ENCODE measurements at places on chromosomes 3 and 15. TPM values are rescaled to one million over a fixed set of nuclear protein-coding genes. Genes with fewer than 3 reads are reported as not detected.

Gene HIGD2B
- total RNA-seq: 0.68 TPM

Gene PRICKLE2
- not detected for total RNA-seq

Gene LINGO1
- not detected for total RNA-seq

Gene IFT57
- total RNA-seq: 11.3 TPM

Gene EIF5A2
- 12.4 TPM for total RNA-seq

Gene SAMD7
- total RNA-seq: not detected

Gene TLR9
- total RNA-seq: 0.18 TPM

Gene STAC
- total RNA-seq: not detected

Gene TMCO5A
- total RNA-seq: not detected

Gene PIGX
- total RNA-seq: 46.1 TPM

DNA sequence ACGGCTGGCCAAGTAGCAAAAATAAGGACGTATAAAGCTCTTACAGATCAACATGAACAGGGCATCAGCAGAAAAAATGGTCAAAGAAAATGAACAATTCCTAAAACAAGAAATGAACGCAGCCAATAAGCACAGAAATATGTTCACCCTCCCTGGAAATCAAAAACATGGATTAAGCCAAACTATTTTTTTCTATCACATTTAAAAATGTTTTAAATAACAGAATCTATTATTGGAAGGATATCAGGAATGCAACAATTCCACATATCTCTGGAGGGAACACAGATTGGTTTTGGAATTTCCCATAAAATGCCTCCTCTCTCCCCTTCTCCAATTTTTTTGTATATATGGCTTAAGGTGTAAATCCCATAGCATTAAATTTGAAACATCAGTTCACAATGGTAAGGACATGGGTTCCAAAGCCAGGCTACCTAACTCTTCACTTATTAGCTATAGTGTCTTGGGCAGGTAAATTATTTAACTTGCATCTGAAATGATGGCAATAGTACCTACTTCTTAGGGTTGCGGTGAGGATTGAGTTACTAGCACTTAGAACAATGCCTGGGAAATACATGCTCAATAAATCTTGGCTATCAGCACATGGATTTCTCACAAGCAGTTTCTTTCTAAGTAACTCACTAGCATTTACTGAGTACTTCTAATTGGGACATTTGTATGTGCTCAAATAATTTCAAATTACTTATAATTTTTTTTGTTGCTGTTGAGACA lies 10.1 kb downstream of the UACA start:
- no peak for DNase-seq

DNA sequence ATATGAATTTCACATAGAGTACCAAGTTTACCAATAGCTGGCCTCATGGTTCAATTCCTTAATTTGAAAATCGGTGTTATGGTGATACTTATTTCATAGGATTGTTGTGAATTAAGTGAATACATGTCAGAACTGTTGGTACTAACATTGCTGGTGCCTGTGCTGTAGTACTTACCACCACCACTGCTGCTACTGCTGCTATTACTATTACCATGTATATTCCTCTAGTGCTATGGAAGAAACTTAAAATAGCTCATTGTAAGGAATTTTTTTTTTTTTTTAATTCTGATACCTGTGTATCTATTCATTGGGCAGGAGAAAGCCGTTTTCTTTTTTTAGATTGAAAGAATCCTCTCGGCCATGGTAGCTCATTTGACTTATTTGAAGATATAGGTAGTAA lies 3.6 kb downstream of the FYTTD1 start:
- no peak for DNase-seq

- no peak for DNase-seq
Observed at GRCh38 chr15:100998630-100999029, 79.5 kb downstream of the LRRK1 start.

GRCh38 chr3:58111513-58112184 lies 99.1 kb downstream of the DNASE1L3 start:
- no peak for DNase-seq

- DNase-seq: no peak
Observed at GRCh38 chr3:173957646-173958045, 560.1 kb downstream of the NLGN1 start.

GRCh38 chr3:129481766-129482332 lies 41.8 kb downstream of the IFT122 start:
- DNase-seq: no peak

DNA sequence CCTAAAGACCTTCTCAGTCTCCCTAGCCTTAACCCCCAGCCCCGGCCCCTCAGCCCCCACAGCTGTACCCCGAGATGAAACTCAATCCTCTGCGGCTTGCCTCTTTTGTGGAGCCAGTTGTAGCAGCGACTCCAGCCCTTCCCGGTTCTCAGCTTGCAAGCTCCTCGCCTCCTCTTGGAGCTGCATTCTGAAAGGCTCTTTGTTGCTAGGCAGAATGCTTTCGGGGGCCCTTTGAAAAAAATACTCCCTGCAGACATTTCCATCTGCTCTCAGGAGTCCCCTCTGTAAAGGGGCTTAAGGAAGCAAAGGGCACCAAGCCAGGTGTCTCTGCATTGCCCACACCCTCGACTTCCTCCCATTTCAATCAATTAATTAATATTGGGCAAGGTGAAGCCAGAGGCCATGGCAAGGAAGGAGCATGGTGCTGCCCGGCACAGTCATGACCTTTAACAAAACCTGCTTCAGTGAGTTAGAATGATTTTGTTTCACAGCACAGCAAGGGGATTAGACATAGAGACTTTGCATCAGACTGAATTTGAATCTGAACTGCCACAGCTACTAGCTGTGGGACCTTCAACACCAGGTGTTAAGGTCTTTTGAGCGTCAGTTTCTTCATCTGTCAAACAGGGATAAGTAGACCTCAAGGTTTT lies 65.5 kb downstream of the SRGAP3 start:
- no peak for DNase-seq

- DNase-seq: no peak
Observed at GRCh38 chr15:96395687-96396086, 65.2 kb downstream of the NR2F2 start.

DNA sequence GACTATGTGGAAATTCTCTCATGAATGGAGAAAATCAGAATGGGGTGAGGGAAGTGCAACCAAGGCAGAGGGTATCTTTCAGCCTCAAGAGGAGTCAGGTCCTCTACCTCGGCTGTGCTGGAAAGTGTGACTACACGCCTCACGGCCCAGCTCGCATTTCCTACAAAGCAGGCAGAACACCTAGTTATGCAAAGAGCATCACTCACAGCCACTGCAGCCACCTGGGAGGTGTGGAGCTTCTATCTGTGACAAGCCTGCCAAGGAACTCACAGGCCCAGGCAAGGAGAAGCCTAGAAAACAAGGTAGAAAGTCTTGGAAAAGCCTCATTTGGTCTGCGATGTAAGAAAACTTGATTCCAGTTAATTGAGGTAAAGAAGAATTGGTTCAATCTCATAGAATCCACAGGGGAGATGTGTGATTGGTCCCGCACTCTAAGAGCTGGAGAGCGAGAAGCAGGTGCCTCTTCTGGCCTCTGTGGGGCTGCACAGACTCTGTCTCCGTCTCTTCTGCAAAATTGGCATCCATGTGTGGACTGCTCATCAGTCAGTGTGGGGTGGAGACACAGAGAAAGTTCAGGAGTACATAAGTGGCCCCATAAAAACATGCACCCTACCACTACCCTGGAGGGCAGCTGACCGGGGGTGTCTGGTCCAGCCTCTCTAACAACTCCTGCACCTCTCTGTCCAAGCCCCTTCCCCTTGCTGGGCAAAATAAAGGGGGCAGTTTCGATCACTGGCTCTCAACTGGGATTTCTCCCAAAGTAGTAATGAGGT lies 76.8 kb downstream of the TAMM41 start:
- no peak for DNase-seq

DNA sequence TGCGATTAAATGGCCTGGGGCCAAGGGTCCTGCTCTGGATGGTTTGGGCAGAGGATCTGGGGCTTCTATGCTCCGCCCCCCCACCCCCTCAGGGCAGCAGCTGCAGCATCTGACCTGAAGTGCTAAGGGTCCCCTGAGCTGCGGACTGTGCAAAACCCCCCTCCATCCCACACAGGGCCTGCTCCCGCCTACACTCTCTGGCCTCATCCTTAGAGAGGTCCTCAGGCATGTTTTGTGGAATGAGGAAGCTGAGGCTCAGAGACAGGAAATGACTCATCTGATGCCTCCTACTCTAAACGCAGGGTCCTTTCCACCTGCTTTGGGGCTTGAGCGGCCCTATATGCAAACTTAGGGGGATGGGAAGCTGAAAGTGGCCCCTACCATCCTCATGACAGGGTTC lies 59.5 kb upstream of the CTSH start:
- DNase-seq: no peak

DNA sequence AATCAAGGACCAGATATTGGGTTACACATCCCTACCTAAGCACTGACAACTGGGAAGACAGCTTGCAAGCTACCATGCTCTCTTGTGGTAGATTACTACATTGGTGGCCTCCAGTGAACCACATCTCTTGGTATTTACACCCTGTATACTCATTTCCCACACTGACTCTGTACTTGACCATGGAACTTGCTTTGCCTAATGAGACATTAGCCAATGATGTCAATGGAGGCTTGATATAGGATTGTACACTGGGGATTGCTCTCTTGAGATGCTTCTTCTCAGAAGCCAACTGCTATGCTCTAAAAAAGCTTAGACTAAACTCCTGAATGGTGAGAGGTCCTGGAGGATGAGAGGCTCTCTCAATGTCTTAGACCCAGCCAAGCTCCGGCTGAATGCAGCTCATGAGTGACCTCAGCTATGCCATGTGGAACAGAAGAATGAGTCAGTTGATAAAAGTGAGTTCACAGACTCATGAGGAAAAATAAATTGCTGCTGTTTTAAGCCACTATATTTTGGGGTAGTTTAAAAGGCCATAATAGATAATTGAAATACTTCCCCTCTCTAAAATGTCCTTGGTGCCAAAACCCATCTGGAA lies 61.5 kb upstream of the GALNT15 start:
- DNase-seq: no peak

DNA sequence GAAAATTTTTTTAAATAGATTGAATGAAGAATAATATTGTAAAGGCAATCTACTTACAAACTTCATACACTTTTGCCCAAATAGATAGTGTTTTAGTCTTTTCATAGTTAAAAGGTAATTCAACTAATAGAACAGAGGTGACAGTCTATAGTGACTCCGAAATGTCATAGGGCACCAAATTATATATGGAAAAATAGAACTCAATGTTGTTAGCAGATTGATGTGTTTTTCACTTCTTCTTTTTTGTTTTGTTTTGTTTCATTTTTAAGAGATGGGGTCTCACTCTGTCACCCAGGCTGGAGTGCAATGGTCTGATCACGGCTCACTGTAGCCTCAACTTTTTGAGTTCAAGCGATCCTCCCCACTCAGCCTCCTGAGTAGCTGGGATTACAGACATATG lies 721 bp downstream of the CSTA start:
- DNase-seq: no peak
